Suprapubic skin (tissue), 4 donors: ENCODE measurements at places on chromosomes 16 and 17. TPM values are rescaled to one million over a fixed set of nuclear protein-coding genes. Genes with fewer than 3 reads are reported as not detected.

TPSG1 gene
- total RNA-seq, result not detected

- H3K4me1 ChIP-seq, result peaks cover 7% of the 10 kb centered on the region
- H3K27me3 ChIP-seq, result peaks cover 7% of the 10 kb centered on the region
- H3K27ac ChIP-seq, result no peak overlapping the region
- no peak overlapping the region for H3K4me3 ChIP-seq
These were observed 12.3 kb upstream of the TFAP4 start for GRCh38 chr16:4285167-4285566.

- H3K27ac ChIP-seq, result no peak overlapping the region
- DNase-seq, result no peak
- no peaks in the 10 kb centered on the region for H3K36me3 ChIP-seq
- H3K4me1 ChIP-seq, result no peaks in the 10 kb centered on the region
- no peak overlapping the region for H3K4me3 ChIP-seq
- H3K27me3 ChIP-seq, result no peaks in the 10 kb centered on the region
These were observed 120.9 kb downstream of the UTP18 start for GRCh38 chr17:51381262-51381661.

DNA sequence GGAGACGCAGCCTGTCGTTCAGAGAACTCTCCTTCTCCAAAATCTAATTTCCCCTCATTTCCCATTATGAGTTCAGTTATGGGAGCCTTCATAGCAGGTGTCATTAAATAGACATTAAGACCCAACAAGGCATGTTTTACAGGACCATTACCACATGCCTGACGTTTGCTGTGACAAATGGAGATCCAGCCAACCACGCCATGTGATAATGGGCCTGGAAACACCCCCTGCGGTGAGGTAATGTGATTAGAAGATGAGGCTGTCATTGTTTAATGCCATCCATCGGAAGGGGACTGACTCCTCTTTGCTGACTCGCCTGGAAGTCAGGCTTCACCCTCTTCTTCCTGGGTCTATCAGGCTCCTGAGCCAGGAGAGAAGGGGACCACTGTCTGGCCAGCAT, 76.9 kb downstream of the WSCD1 start:
- no peaks in the 10 kb centered on the region for H3K4me1 ChIP-seq
- no peaks in the 10 kb centered on the region for H3K36me3 ChIP-seq
- H3K4me3 ChIP-seq, result no peak overlapping the region
- H3K27ac ChIP-seq, result no peak overlapping the region

NLRP1 gene
- total RNA-seq, result 279 TPM

DNA sequence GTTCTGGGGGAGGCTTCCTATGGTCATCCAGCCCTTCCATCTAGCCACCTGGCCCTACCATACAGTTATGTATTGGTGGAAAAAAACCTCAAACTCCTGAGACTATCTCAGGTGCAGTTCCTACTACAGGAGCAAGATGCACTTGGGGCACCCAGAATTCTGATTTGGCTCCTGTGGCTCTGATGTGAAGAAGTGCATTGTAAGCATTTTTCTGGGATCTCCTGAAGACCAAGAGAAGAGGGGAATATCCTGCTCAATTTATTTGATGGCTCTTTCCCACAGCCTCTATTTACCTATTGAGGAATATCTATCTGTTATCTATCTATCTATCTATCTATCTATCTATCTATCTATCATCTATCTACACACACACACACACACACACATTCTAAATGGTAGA, 1981.5 kb downstream of the TP53TG3F start:
- H3K36me3 ChIP-seq, result no peaks in the 10 kb centered on the region
- no peak overlapping the region for H3K27ac ChIP-seq
- H3K4me1 ChIP-seq, result no peaks in the 10 kb centered on the region
- H3K4me3 ChIP-seq, result no peak overlapping the region
- no peaks in the 10 kb centered on the region for H3K27me3 ChIP-seq
- DNase-seq, result no peak
